Activated naive CD4-positive, alpha-beta T cell treated with Interleukin-2 at 50 U/mL for 16 hours (primary cell): ENCODE measurements at places on chromosomes 5 and 9.

GRCh38 chr9:109110329-109111021 lies 9.3 kb downstream of the TMEM245 start:
- DNase-seq = no peak

DNA sequence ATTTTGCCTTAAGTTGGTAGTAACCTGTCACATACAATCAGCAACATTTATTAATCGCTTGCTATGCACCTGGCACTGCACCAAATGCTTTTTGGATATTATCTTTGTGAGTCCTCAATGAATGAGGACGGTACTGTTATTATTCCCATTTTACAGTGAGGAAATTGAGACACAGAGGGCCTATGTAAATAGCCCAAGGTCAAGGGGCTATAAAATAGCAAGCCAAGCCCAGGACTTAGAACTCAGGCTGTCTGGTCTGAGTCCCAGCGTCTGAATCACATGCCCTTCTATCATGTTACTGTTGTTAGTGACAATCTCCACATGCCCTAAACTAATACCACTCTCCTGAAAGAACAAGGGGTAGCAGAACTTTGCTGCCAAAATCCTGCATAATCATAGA lies 60.0 kb downstream of the ERAP1 start:
- no peak for DNase-seq

DNA sequence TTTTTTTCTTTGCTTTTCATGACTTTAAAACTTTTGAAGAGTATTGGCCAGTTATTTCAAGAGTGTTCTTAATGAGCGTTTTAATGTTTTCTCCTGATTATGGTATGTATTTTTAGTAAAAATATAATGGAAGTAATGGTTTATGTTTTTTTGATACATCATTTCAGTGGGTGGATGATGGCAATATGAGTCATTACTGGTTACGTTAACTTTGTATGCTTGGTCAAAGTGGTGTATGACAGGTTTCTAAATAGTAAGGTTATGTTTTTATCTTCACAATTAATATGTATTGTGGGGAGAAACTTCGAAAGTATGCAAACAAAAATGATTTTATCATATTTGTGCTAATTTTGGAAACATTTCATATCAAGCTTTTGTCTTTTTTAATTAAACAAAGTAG lies 176.7 kb upstream of the PRDM9 start:
- no peak for DNase-seq

DNA sequence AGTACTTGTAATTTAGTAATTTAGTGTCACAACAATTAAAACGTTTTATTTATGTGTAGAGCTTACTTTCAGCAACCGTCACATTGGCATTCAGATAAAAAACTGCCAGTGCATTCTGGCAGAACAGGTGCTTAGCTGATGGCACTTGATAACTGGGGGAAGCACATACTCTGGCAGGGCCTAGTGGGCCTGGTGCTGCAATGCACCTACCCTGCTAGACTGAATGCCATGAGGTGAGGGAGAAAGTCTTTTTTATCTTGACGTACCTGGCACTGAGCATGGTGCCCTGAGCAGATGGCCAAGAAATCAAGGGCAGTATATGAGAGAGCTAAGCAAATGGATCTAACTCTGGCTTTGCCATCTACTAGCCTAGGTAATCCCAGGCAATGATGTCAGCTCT lies 280.6 kb upstream of the EFNA5 start:
- DNase-seq = no peak

- DNase-seq = no peak
These were observed 93.1 kb downstream of the PJA2 start for GRCh38 chr5:109316634-109317033.

DNA sequence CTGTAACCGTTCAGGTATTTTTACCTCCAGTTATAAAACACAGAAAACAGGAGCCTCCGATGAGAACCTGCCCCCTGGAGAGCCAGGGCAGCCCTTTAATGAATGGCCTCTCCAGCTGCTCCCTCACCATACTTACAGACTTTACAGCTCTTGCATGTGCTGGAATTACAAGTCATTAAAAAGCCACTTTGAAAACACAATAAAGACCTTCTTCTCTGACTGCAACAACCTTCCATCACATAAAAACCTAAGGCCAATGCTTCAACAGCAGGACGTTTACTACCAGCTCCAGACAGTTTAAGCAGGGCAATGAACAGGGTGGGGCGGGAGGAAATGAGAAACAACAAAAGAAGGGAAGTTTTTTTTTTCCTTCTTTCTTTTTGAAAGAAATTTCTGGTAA lies 213.8 kb downstream of the MLLT3 start:
- no peak for DNase-seq

- DNase-seq = no peak
These were observed 45.7 kb upstream of the GGTA1 start for GRCh38 chr9:121545150-121545874.

GRCh38 chr5:16313761-16314160 lies 134.2 kb upstream of the MARCHF11 start:
- DNase-seq = no peak

DNA sequence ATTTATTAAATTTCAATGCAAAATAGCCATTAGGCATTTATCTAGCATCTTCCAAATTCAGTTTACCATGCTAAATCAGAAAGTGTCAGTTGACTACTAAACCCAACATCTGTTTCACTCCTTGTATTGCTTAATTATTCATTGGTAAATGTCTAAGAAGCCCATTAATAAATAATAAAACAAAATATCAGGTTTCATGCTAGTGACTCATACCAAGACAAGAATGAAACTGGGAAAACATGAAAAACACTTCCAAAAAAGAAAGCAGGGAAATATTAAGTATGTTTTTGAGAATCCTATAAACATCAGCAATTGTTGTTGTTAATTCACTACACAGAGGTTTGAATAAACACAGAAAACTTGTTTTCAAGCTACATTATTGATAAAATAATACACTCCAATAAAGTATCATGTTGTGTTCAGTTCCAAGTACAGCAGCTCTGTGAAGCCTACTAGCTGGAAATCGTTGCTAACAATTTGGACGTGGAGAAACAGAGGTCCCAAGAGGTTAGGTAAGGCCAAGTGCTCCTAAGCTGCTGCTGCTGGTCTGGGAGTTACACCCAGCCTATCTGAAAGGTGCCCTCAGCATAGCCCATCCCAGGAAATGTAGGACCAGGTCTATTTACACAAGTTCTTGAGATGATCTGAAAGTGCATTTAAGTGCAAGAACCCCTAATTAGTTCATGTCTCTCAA lies 78.8 kb downstream of the GNAQ start:
- no peak for DNase-seq

DNA sequence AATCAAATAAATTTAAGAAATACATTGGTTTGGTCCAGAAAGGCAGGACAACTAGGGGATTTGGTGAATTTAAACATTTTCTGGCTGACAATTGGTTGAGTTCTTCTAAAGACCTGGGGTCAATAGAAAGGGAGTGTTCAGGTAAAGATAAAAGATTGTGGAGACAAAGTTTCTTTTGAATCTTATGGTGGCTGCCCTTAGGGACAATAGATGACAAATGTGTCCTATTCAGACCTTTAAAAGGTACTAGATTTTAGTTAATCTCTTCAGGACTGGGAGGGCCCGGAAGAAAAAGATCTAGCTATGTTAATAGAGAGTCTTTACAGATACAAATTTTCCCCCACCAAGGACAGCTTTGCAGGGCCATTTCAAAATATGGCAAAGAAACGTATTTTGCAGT lies 35.9 kb downstream of the PLEKHG4B start:
- no peak for DNase-seq

DNA sequence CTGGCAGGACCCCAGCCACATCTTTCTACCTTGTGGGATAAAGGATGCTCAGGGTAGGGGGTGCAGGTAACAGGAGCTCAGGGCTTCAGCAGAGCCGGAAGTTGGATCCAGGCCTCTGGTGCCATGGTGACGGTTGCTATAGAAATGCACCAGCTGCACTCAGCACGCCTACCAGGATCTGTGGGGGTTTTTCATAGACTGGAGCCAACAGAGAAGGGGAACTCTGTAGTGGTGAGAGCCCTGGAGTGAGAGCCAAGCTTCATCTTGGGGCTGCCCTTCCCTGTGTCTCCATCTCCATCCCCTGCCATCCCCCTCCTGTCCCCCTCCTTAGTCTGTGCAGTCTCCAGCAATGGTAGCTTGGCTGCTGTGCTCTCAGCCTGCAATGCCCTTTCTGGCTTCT lies 27.5 kb upstream of the BOD1 start:
- DNase-seq = no peak

- no peak for DNase-seq
These were observed 28.2 kb downstream of the CDC25C start for GRCh38 chr5:138303372-138303771.

- DNase-seq = no peak
These were observed 42.6 kb downstream of the ARRDC3 start for GRCh38 chr5:91340532-91340931.
